Germinal center (tissue), 1 donor: ENCODE measurements at places on chromosomes 4 and X.

DNA sequence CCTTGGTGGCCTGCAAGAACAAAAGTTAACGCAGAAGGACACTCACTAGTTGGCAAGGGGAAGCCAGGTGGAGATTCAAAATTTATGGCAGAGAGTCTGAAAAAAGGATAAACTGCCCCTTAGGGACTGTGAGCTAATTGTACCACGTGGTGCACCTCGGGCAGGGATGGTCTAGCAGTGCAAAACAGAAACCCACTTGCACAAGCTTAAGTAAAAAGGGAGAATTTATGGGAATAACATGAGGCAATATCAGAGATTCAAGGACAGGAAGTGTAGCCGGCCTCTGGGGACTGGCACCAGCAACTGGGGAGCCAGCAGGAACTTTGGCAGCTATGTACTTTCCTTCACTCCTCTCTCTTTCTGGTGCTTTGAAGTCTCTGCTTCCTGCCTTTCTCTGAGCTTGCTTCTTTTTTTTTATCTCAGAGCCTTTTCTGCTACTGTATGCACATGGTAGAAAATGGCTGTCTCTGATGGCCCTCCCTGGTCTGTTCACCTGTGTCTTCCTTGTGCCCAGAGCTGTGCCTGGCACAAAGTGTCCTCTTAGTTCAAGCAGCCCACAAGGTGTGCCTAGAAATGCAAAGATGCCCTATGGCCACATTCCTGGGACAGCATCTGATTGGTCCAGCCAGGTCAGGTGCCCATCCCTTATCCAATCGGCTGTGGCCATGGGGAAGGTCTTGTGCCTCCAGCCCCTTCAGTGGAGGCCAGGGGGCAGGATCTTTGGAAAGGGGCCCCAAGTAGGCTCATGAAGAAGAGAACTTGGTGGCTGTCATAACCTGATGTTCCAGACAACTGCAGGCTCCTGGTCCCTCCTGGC is 114.8 kb upstream of the ATP6AP2 start:
- no peak for DNase-seq

GRCh38 chrX:47530049-47530448 is 31.0 kb upstream of the ARAF start:
- no peak for DNase-seq

- no peak for DNase-seq
Observed at GRCh38 chr4:23039818-23040217, 347.1 kb downstream of the GBA3 start.

GRCh38 chr4:9988363-9988749 is 32.9 kb downstream of the SLC2A9 start:
- no peak for DNase-seq

GRCh38 chrX:100850317-100850716 is 23.8 kb downstream of the NOX1 start:
- DNase-seq, result no peak

DNA sequence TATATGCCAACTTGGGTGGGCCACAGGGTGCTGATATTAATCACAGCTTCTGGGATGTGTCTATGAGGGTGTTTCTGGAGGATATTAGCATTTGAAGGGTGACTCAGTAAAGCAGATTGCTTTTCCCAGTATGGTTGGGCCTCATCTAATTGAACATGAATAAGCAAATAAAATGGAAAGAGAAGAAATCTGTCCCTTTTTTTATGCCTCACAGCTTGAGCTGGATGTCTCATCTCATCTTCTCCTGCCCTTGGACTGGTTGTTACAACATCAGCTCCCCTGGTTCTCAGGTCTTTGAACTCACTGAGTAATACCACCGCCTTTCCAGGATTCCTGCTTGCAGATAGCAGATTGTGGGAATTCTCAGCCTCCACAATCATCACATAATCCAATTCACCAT is 1149.2 kb downstream of the PCDH18 start:
- no peak for DNase-seq

DNA sequence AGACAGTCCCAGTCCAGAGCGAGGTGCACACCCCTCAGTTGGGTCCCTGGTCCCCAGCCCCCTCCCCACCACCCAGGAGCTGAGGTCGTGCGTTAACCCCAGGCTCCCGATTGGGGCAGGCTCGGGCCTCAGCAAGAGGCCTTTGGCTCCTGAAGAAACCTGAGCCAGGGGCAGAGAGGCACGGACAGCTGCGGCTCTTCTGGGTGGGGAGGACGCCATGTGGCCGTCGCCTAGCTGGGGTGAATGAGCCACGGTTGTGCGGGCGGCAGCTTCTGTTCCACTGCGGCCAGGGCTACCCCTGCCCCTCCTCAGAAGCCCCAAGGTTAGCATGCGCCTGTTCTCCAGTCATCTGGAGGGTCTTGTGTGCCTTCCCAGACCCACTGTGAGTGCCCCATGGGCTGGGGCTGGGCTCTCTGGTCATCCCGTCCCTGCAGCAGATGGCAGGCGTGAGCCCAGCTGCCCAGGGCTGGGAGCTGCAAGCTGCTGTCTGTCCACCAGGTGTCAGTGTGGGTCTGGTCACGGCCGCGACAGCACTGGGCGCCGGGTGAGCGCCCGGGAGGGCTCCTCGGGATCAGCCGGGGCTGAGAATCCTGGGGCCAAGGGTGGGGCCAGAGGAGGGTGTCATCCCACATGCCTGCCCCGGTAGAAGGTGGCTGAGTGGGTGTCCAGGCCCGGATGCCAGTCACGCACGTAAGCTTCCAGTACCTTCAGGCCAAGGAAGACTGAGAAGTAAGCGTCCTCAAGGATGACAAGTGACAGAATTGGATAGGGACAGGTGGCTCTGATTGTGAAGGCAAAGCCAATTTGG is 21.9 kb downstream of the ATP2B3 start:
- DNase-seq, result peak; percentile 24

- DNase-seq, result peak; percentile 43
Observed at GRCh38 chr4:40992472-40993295, 221.7 kb downstream of the APBB2 start.

- no peak for DNase-seq
Observed at GRCh38 chrX:152038804-152039203, 64.3 kb upstream of the GABRE start.

- DNase-seq, result no peak
Observed at GRCh38 chr4:60822986-60823385, 377.1 kb upstream of the ADGRL3 start.

DNA sequence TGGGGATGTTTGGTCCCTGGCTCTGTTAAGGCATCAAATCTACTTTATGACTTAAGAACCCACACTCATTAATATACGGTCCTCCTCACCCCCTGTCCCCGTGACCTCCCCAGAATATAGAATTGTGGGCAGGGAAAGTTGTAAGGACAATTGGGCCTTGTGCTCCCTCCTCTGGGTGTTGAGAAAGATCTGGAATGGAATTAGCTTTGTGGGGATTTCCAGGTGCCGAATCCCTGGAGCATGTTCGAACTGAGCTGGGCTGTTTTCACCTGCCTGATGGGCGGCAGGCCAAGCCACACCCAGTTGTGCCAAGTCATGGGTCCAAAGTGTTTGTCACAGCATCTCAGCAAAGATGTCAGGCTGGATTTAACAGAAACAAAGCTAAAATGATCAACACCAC is 349.3 kb upstream of the KLF3 start:
- no peak for DNase-seq

GRCh38 chrX:110175146-110175545 is 142.7 kb downstream of the AMMECR1 start:
- no peak for DNase-seq

GRCh38 chr4:134216411-134216810 is 14.8 kb upstream of the PABPC4L start:
- no peak for DNase-seq

DNA sequence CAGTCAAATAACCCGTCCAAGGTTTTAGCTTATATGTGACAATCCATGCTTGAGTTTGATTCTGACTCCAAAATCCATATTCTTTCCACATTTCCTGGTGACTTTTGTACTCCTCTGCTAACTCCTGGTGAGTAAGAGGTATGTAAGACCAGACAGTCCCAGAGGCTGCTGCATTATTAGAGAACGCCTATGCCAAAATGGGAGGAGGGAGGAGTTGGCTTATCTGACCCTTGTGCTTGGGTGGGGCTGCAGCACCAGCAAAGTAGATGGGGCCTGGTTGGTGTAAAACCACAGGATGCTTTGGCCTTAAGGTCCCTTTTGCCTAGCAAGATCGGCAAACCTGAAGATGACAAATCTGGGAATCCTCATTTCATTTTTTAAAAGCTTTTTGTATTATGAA is 9.1 kb upstream of the RNF212 start:
- no peak for DNase-seq

GRCh38 chr4:176781739-176782100 is 11.0 kb downstream of the VEGFC start:
- DNase-seq, result no peak

GRCh38 chrX:12411831-12412230 is 273.6 kb downstream of the FRMPD4 start:
- no peak for DNase-seq

- no peak for DNase-seq
Observed at GRCh38 chr4:48350871-48351270, 9.5 kb downstream of the SLAIN2 start.

DNA sequence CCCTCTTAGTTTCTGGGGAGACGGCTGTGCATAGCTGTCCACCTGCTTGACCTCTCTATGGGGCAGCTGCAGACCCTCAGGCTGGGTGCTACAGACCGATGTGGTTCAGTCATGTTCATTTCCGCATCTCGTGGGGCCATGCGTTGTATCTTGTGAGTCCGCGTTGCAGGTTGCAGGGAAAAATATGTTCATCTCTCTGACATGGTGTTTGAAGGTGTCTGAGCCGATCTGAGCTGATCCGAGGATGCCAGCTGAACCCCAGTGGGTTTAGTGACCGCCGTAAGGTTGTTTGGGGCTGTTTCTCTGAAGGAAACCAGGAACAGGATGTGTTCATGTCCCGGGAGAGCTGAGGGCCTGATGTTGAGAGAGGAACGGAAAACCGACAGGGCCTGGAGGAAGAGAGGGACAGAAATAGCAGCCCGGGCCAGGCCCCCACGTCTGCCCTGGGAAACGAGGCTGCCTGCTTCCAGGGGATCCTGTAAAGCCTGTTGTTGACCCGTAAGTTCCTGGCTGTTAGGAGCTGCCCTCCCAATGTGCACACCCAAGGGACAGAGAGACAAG is 9.8 kb upstream of the P2RY8 start:
- DNase-seq, result no peak

DNA sequence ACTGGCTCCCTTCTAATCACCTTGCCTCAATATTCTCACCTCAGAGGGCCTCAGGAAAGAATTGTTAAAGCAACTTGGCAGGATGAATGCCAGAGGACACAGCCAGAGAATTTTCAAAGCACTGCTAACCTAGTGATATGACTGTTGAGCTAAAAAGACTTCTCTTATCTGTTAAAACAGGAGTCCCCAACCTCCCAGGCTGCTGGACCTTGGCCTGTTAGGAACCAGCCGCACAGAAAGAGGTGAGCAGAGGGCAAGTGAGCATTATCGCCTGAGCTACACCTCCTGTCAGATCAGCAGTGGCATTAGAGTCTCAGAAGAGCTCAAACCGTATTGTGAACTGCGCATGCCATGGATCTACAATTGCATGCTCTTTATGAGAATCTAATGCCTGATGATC is 1.7 kb upstream of the KCNE5 start:
- no peak for DNase-seq

- no peak for DNase-seq
Observed at GRCh38 chrX:17547658-17548057, 172.7 kb downstream of the NHS start.

- no peak for DNase-seq
Observed at GRCh38 chr4:152556283-152556682, 20.4 kb upstream of the FBXW7 start.

DNA sequence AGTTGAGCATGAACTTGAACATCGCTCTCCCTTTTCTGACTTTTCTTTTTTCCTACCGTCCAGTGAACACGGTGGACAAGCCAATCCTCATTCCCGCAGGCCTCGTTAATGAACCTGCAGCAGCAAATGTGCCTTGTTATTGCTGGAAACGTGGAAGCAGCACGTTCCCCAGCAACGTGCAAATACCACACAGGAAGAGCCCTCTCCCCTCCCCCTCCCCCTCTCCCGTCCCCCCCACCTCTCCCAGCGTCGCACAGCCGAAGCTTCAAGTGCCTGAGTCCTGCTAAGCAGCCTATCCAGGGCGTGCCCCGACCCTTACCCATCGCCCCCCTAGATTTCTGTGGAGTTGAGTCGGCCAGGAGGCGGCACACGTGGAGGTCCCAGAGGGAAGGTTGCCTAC is 219.9 kb downstream of the BCOR start:
- no peak for DNase-seq

DNA sequence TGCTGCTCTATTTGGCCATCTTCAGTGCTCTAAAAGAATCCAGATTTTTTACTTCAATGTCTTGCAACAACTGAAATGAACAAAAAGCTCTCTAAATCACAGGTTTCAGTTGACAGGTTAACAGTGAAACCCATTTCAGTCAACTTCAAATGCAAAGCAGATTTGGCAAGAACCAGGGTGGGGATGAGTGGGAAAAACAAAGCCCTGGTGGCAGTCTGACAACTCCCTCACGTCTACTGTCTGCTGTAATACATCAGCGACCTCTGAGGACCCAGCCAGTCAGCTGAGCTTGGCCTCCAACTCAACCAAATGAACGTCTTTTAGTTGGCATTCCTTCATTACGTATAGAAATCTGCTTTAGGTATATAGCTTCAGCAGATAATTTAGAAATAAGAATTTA is 95.8 kb downstream of the COL25A1 start:
- DNase-seq, result no peak
